ENCODE measurements at places on chromosomes 2 and 18.

DNA sequence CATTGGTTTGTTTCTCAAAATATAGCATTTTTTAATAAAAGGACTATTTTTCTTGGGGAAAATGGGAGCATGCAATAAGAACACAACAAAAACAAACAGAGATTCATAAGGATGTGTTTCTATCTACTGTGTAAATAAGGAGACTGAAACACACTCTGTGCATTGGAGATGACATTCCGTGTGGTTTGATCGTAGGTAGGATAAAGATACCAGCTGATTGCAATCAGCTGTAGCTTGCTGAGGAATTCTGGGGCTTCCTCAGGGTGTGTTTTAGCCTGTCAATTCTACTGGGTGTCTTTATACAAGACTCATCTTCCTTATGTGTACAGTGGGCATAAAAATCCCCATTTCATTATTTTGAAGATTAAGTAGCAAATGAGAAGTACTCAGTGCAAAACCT is 591.6 kb downstream of the DSC3 start:
- DNase-seq, result no peak

DNA sequence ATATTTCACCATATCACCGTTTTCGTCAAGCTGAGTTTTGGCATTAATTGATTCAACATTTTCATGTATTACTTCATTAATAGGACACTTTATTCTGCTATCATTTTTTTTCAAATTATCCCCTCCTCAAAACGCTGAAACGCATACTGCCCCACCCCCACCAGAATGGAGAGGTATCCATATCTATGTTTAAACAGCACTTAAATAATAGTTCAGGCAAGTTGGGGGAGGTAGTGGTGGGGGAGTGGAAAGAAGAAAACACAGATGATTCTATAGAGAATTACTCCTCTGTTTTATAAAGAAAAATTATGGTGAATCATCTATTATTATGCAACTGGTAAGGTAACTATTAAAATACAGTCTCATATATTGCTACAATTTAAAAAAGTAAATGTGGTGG is 314.4 kb upstream of the ZEB2 start:
- no peak for DNase-seq

DNA sequence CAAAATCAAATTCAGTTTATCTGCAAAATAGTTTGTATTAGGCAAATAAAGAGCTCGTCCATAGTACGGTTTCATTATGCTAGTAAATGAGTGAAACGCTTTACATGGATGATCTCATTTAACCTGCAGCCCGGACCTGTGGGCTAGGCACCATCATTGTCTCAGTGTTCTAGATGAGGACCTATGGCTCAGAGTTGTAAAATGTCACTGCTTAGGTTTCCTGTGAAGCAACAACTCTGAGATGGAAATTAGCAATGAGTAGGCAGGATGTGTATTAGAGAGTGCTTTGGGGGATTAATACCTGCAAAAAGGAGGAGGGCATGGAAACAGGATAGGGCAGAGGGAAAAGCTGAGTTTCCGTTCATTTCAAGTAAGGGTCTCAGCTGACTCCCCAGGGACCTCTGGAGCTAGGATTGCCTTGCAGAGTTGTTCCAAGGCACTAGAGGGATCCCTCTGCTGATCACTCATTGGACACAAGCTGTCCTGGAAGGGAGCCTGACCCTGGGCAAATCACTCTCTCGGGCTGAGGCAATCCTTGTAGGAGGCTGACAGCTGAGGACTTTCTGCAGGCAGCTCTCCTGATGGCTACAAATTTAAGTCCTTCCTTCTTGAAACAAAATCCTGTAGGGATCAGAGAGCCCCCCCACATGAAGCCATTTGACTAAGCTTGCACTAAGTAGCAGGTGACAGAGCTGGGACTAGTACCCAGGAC is 58.8 kb upstream of the SIX2 start:
- DNase-seq, result no peak

DNA sequence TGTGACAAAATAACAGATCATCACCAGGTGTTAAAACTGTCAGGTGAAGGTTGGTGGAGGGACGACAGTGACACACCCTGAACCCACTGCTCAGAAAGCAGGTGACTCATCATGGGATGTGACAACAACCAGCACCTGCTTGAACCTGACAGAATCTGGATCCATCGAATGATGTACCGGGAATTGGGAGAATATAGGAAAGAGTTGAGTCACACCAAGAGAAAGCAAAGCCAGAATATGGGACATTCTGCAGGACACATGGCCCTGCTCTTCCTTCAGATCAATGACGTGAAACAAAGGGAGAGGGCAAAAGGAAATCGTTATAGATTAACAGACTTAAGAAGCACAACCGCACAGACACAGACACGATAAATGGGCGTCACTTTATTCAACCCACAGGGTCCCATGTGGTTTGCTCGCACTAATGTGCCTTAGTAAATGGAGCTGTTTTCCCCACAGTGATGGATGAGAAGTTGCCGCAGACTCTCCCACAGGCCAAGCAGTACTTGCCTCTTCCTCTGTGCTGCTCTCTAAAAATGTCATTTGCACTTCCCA is 100.1 kb downstream of the CRACDL start:
- no peak for DNase-seq

DNA sequence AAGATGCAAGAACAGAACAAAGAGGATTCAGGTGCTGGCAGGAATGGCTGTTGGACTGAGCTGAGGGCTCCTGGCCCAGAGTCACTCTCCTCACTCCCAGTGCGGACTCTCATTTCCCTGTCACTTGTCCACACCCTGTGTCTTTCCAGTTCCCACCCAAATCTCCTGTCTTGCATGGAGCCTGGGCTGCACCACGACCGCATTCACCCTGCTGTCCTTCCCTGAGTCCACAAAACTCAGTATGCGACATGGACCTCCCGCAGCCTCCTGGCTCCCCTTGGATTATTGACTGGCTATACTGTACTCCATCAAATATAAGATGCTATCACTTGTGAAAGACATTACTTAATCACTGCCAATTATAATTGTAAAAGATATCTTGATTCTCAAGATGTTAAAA is 2.5 kb upstream of the ITM2C start:
- DNase-seq, result no peak

DNA sequence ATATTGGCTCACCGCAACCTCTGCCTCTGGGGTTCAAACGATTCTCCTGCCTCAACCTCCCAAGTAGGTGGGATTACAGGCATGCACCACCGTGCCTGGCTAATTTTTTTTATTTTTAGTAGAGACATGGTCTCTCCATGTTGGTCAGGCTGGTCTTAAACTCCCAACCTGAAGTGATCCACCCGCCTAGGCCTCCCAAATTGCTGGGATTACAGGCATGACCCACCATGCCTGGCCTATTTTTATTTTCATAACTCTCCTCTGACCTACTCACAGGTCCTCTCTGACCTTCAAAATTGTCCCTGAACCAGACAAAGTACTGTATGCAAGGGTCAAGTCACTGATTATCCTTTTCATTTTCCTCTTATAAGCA is 16.0 kb upstream of the KLHL23 start:
- DNase-seq, result no peak

All from GM13977 (cell line).